ENCODE measurements at places on chromosomes 4 and X.

- no peak overlapping the region for H3K4me3 ChIP-seq
- no peaks in the 10 kb centered on the region for H3K27me3 ChIP-seq
- no peaks in the 10 kb centered on the region for H3K4me1 ChIP-seq
These were observed 119.1 kb upstream of the PRDX4 start for GRCh38 chrX:23548164-23548563.

DNA sequence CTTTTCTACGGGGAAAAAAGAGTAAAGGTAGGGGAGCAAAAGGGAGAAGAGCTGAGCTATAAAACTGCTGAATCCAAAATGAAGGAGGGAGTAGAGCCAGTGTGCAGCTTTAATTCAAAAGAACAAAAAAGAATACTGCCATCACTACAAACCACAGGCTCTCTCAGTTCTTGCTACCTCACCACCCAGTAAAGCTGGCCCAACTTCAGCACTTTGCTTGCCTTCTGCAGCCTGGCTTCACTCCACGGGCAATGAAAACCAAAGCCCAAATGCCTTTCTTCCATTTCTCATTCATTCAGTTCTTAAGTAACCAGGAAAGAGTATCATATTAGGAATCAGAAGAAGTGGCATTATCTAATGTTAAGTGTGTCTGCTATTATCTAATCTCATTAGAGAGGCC lies 376.8 kb downstream of the BCOR start:
- H3K36me3 ChIP-seq, result no peaks in the 10 kb centered on the region
- no peak overlapping the region for H3K4me3 ChIP-seq
- H3K27me3 ChIP-seq, result no peaks in the 10 kb centered on the region
- peak; percentile 53 for DNase-seq
- no peak overlapping the region for H3K27ac ChIP-seq

- no peak overlapping the region for H3K4me3 ChIP-seq
- H3K27me3 ChIP-seq, result no peaks in the 10 kb centered on the region
- H3K4me1 ChIP-seq, result no peaks in the 10 kb centered on the region
- DNase-seq, result no peak
- peaks cover 89% of the 10 kb centered on the region for H3K36me3 ChIP-seq
These were observed 10.3 kb downstream of the LAP3 start for GRCh38 chr4:17587094-17587822.

GRCh38 chr4:79862821-79863220 lies 210.2 kb downstream of the ANTXR2 start:
- no peaks in the 10 kb centered on the region for H3K36me3 ChIP-seq
- H3K27ac ChIP-seq, result no peak overlapping the region
- no peaks in the 10 kb centered on the region for H3K4me1 ChIP-seq
- no peak for DNase-seq

DNA sequence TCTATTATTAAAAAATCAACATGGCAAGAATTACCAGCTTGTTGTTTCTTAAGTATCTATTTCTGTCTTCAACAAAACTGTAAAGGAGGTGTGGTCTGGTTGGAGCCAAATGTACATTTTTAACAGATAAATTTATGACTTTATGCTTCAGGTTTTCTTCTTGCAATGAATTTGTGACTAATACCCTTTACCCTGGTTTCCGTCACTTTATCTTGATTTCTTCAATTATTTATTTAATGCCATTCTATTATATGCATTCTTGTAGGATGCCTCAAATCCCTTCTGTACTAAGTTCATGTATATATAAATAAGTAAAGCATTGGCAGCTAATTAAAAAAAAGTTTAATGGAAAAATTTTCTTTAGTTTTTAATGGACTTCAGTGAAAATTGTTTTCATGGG lies 41.5 kb upstream of the ANXA3 start:
- DNase-seq, result no peak
- H3K27ac ChIP-seq, result no peak overlapping the region
- no peaks in the 10 kb centered on the region for H3K4me1 ChIP-seq
- no peaks in the 10 kb centered on the region for H3K27me3 ChIP-seq
- H3K36me3 ChIP-seq, result no peaks in the 10 kb centered on the region

DNA sequence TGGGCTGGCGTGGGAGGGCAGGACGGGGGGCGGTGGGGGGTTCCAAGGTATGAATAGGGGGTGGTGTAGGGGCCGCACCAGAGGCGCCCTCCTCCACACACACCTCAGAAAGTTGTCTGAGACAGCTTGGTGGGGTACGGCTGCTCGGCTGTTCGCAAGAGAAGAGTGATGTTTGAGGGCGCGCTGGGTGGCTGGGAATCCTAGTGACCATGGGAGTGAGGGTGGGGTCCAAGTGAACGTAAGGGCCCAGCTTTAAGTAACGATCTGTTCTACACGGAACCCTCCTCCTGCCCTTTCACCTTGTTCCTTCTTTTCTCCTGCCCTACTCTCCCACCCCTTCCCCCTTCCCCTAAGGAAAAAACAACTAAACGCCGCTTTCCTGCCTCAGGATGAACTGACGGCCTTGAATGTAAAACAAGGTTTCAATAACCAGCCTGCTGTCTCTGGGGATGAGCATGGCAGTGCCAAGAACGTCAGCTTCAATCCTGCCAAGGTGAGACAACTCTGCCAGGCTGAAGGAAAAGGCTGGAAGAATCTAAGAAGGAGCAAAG lies 664 bp downstream of the MED12 start:
- H3K4me3 ChIP-seq, result peak overlapping the region; percentile 61
- H3K4me1 ChIP-seq, result no peaks in the 10 kb centered on the region
- no peak for DNase-seq
- H3K27me3 ChIP-seq, result no peaks in the 10 kb centered on the region

DNA sequence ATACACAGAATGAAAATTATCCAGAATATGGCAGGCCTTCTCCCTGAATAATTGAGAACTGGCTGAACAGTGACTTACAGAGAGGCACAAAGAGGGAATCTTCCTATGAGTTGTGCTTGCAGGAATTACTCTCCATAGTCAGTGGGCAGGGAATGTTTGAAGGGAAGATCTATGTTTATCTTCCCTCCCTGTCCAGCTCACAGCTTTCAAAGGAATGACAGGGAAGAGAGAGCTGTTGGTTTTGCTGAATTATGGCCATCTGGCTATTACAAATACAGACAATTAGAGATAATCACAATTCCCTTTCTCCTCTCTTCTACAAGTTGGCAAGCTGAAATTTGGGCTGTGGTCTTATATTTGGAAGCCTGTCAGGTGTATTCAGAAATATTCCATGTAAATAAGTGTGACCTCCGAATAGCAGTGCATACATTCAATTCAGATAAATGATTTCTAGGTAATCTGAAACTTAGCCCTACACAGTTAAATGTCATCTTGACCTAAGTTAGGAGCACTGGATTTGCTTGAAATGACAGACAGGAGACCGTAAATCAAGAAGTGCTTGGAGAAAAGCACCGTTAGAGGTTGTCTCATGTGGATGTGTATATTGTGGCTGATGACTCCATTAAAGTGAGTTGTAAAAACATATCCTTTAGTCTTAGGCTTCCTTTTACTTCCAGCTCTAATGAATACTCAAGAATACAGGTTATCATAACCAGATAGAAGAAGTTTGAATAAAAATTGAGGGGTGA lies 136.8 kb downstream of the C4orf33 start:
- no peaks in the 10 kb centered on the region for H3K4me1 ChIP-seq
- H3K27ac ChIP-seq, result no peak overlapping the region
- H3K4me3 ChIP-seq, result no peak overlapping the region
- no peaks in the 10 kb centered on the region for H3K36me3 ChIP-seq

GRCh38 chr4:97493815-97494518 lies 649.3 kb downstream of the STPG2 start:
- no peak for DNase-seq
- no peaks in the 10 kb centered on the region for H3K36me3 ChIP-seq

DNA sequence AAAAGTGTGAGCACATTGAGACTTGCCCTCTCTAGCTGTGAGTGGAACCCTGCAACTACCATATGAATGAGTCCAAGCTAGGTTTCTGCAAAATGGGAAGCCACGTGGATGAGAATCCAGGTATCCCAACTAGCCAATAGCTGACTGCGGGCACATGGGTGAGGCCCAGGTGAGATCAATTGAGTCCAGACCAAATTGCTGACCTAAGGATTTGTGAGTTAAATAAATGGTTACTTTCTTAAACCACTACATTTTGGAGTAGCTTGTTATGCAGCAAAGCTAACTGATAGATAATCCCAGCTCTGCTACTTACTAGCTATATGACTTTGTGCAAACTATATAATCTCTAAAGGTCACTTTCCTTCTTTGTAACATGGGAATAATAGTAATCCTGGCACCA lies 150.3 kb upstream of the LCORL start:
- no peaks in the 10 kb centered on the region for H3K4me1 ChIP-seq
- no peaks in the 10 kb centered on the region for H3K36me3 ChIP-seq
- no peak overlapping the region for H3K4me3 ChIP-seq
- no peaks in the 10 kb centered on the region for H3K27me3 ChIP-seq
- DNase-seq, result no peak

DNA sequence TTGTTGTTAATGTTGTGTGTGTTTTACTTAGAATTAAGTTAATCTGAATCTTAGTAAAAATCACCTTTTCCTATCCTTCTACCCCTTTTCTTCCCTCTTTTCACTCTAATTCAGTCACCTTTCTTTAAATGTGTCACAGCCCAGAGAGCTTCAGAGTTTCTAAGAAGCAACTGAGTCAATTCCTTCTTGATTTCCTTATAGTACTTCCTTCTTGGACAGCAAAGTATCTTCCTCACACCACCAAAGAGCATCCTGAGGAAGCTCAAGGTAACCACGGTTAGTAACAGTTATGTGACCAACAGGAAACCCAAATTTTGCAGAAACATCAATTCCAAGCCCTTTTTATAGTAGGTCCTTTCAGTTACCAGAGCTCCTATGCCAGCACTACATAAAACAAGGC lies 243.2 kb upstream of the BMP3 start:
- H3K4me3 ChIP-seq, result no peak overlapping the region
- H3K27me3 ChIP-seq, result no peaks in the 10 kb centered on the region
- H3K4me1 ChIP-seq, result no peaks in the 10 kb centered on the region
- DNase-seq, result no peak
- H3K27ac ChIP-seq, result no peak overlapping the region

GRCh38 chr4:94507708-94508107 lies 56.0 kb downstream of the PDLIM5 start:
- no peaks in the 10 kb centered on the region for H3K27me3 ChIP-seq
- no peak overlapping the region for H3K4me3 ChIP-seq
- no peaks in the 10 kb centered on the region for H3K36me3 ChIP-seq
- peak; percentile 86 for DNase-seq

- H3K4me1 ChIP-seq, result no peaks in the 10 kb centered on the region
- no peak overlapping the region for H3K27ac ChIP-seq
- no peak overlapping the region for H3K4me3 ChIP-seq
These were observed 191.3 kb downstream of the MID1IP1 start for GRCh38 chrX:38992441-38993096.

GRCh38 chr4:174037631-174038030 lies 245.8 kb downstream of the FBXO8 start:
- no peak overlapping the region for H3K27ac ChIP-seq
- no peak overlapping the region for H3K4me3 ChIP-seq
- H3K4me1 ChIP-seq, result peaks cover 2% of the 10 kb centered on the region
- H3K36me3 ChIP-seq, result no peaks in the 10 kb centered on the region

DNA sequence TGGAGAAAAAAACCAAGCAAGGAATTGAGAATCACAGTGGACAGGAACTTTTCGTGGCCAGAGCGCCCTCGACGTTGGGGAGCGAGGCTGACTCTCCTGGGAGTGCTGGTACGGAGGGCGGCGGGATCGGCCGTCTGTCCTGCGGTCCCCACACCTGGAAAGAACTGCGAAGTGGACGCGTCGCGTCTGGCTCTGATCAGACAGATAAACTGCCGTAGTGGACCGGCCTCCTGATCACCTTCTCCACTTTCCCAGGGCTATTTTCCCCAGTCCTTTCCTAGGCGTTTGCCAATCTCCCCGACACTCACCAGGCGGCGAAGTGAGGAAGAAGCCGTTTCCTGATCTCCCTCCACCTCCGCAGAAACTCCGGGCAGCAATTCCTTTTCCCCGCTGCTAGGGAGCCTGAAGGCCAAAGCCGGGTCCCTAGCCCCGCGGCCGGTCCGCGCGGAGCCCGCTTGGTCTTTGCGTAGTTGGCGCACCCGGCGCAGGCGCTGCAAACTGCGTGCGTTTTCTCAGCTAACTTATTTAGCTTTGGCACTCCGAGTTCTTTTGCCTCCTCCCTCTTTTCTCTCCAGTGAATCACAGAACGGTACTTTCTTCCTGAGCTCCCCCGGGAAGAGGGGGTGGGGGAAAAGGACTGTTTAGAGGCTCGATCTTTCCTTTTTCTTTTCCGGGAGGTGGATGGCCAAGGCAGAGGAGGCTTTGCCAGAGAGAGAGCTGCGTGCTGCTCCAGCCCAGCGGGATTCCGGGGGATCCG lies at the start of gene ARSJ:
Gene ARSJ, minus strand, starts transcription at position 500 of the 757 bp plus-strand sequence. CDS start 813 bp downstream, outside the sequence.
- H3K36me3 ChIP-seq, result no peaks in the 10 kb centered on the region
- no peaks in the 10 kb centered on the region for H3K27me3 ChIP-seq
- no peaks in the 10 kb centered on the region for H3K4me1 ChIP-seq
- H3K27ac ChIP-seq, result peak within 1 kb of the TSS; percentile 94
- peak; percentile 85 for DNase-seq

DNA sequence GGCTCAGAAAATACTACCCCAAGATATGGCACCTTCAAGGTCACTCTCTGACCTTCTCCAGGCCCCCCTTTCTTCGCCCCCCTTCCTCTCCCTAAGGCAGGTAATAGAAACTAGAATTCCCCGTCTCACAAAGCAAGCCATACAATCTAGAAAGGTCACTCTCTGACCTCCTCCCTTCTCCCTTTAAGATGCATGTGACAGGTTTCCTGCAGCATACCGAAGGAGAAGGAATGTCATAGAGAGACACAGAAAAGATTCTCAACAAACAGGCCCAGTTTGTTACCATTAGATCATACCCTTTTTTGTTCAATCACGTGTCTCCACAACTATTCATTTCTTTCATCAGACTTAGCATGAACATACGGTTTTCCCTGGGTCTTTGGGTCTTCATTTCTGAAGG lies 51.2 kb upstream of the RBMXL3 start:
- H3K27me3 ChIP-seq, result no peaks in the 10 kb centered on the region
- DNase-seq, result no peak
- H3K36me3 ChIP-seq, result no peaks in the 10 kb centered on the region
- no peaks in the 10 kb centered on the region for H3K4me1 ChIP-seq

DNA sequence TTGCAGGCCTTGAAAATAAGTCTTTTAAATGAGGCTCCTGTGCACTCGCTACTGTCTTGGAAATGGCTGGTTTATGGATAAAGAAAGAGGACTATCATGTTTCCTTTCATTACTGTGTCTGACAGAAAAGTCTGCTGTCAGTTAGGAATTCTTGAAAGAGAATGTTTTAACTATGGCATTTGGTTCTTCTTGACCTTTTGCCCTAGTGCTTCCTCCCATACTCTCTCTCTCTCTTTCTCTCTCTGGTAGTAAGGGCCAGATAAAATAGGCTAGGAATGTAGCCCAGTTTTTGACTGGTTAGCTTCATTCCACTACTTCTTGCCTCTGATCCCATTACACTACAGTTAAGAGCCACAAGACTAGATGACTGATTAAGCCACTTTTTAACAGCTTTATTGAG lies 29.8 kb downstream of the YY2 start:
- no peak overlapping the region for H3K4me3 ChIP-seq
- H3K27ac ChIP-seq, result no peak overlapping the region
- no peaks in the 10 kb centered on the region for H3K4me1 ChIP-seq

DNA sequence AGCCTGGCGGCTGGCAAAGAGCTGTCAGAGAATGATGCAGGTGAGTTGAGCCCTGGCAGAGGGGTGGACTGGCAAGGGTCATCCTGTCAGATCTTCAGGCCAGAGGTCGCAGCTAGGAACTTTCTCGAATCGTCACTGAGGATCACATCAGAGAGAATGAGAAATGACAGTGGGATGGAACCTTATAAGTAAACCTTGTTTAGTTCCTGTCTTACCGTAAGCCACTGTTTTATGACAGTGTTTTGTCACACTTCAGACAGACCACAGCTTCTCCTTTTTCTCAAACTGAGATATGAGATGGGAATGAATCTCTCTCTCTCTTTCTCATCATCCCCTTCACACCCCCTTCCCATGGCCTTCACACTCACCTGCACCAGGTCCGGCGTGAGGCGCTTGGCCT lies 9.3 kb downstream of the DIPK2B start:
- no peaks in the 10 kb centered on the region for H3K36me3 ChIP-seq
- no peak overlapping the region for H3K27ac ChIP-seq
- no peak for DNase-seq
- no peaks in the 10 kb centered on the region for H3K27me3 ChIP-seq
